ENCODE measurements at places on chromosomes 5 and 9.

DNA sequence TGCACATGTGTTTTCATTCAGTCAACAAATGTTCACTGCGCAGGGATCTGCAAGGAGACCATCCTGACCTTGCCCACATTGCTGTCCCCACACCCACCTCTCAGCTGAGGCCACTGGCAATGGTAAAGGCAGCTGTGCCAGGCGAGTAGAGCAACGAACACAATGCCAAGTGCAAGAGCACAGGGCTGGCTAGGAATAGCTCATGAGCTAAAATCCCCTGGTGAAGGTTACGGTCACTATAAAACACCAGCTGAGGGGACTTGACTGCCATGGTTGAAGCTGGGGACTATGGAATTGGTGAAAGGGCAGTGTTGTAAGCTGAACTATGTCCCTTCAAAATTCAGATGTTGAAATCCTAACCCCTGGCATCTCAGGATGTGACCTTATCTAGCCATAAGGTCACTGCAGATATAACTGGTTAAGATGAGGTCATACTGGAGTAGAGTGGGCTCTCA lies 96.1 kb downstream of the OTULIN start:
- DNase-seq = no peak

- no peak for DNase-seq
Measured at GRCh38 chr5:122940890-122941289, 95.5 kb downstream of the SNX24 start.

DNA sequence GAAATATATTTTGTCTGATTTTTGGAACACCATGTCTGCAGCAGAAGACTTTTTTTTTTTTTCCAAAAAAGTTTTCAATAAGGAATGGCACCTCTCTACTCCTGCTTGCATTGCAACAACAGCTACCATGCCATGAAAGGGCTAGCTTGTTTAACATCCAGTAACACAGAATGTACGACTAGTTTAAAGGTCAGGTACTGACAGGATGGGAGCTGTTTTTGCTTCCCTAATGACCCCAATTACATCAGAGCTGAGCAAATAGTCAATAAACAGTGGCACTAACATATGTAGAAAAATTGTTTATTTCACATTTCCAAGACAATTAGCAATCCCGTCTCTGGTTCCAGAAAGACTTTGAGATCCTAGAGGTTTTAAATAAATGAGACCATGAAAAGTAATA lies 693.8 kb downstream of the NR2F1-AS1 start:
- DNase-seq = no peak

- DNase-seq = no peak
Measured at GRCh38 chr5:12258549-12258948, 354.3 kb upstream of the CTNND2 start.

DNA sequence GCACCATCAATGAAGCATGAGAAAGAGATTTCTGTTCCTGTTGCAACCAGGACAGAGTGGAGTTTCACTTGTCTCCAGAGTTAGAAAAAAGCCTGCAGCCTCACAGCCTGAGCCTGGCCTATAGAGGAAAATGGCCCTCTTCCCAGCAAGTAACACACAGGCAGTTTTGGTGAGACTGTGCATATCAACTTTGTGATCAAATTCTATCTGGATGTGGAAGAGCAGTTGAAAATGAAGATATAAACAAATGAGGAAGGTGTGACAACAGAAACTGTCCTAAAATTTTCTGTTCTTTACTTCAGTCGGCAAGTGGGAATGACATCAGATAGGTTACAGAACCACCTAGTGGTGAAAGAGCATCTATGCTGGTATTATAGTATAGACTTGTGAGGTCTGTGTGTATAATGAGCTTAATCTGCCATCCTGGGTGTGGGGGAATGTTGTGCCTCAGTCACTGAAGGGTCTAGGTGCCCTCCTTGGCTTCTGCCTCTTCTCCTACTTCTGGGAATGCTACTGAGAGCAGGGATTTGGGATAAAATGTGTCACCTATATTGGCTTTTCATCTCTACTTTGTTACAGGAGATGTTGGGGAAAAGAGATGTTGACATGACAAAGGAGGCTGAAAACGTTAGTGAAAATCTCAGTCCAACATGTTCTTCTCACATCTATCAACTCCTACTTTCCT lies 28.2 kb downstream of the YIPF5 start:
- DNase-seq = peak; percentile 50

- no peak for DNase-seq
Measured at GRCh38 chr5:118371973-118372831, 616.1 kb downstream of the DTWD2 start.

- no peak for DNase-seq
Measured at GRCh38 chr5:23105021-23105420, 251.9 kb upstream of the CDH12 start.

- DNase-seq = peak; percentile 5
Measured at GRCh38 chr5:107671742-107672210, 1.0 kb upstream of the EFNA5 start.

GRCh38 chr5:175387144-175387543 lies 56.8 kb downstream of the DRD1 start:
- no peak for DNase-seq

DNA sequence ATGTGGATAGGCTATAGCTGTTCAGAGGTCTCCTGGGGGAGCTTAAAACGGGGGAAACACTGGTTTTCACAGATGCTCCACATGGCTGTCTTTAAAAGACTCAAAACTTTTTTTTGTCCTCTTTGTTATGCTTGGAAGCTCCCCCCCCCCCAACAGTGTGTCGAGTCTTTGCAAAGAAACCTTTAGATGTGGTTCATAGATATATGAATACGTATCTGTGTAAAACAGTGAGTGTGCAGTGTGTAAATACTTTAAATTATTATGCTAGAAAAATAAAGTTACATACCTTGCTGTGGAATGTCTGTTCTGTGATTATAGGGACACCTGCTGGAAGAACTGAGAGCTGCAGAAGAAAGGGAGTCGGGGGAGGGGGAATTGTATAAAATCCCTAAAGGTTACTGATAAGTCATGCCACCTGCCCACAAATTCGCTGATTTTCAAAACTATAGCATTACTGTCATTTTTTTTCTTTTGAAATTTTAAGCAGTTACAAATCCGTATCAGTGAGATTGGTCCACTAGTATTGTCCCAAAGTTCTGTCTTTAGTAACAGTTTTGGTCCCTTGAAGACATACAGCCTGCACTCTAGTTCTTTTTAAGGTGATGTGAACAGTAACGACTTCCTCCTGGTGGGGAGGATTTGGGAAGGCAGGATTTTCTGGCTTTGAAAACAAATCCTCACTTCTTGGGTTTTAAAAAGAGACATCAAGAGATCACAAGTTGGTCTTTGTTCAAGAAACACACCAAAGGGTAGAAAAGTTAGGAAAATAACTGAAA lies 22.9 kb downstream of the RGMB start:
- DNase-seq = peak; percentile 58

All from germinal center (tissue), 1 donor.